ENCODE measurements at places on chromosomes 1 and 21. TPM values are rescaled to one million over a fixed set of nuclear protein-coding genes. Genes with fewer than 3 reads are reported as not detected.

LCE1F gene
- not detected for total RNA-seq

TEDDM1 gene
- total RNA-seq = not detected

LCE2A gene
- 4.0 TPM for total RNA-seq

MATN1 gene
- not detected for total RNA-seq

ADORA1 gene
- total RNA-seq = 4.3 TPM

IFI44 gene
- 1.4 TPM for total RNA-seq
